ENCODE measurements at places on chromosomes 3 and 15.
A peak's percentile ranks its signal among the peaks of the same experiment; 100 is the strongest.

DNA sequence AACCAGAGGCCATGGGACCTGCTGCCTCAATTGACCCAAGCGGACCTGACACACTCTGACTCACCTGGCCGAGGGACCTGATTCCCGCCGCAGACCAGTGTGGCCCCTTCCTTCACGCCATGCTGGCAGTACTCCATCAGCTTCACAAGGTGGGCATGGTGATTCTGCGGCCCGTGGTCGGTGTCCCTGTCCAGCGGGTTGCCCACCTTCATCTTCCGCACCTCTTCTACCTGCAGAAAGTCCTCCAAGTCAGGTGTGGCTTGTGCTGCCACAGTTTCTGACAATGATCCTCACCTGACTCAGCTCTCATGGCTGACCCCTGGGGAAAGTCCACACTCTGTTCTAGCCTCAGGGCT lies 25.9 kb upstream of the SLC41A3 start:
- no peak for DNase-seq

DNA sequence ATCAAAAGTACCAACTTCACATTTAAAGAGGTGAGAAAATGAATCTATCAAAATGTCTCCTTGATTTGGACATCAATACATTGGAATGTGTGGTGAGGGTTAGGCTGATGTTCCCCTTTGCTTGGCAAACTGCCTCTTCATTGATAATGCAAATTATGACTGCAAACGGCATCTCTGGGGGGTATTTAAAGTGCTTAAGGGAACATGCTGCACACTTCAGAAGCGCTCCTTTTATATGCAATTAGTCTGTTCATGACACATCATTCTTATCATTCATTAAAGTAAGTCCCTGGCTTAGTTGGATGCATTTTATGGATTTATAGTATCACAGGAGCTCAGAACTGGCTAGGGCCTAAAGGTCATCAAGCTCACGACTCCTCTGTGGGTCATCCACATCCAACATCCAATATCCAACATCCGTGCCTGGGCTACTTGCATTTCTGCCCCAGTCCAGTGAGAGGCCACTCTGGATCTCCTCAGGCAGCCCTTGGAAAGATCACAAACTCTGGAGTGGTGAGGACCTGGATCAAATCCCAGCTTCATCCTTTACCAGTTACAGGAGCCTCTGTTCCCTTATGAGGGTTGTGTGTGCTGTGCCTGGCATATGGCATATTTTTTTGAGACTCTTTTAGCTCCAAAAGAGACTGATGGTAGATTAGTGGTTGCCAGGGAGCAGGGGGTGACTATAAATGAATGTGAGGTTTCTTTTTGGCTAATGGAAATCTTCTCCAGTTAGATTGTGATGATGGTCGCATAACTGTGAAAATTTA lies 136.8 kb upstream of the FOXB1 start:
- DNase-seq, result no peak

GRCh38 chr15:76904461-76905012 lies 603 bp downstream of the SCAPER start:
- DNase-seq, result peak; percentile 24

DNA sequence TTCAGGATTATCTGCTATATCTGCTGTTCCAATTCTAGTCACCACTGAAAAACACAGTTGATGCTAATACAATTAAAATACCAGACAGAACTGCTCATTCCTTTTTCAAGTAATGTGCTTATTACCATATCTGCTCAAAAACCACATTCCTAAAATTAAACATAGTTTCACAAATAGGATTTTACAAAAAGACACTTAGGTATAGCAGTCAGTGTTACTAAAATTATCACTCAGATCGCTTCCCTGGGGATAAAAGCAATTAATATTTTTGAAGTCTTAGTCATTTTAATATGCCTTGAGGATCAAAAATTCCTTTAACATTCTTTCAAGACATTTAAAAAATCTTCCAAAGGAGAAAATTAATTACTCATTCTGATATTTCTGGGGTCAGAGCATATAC lies 71.5 kb downstream of the RAD18 start:
- no peak for DNase-seq

DNA sequence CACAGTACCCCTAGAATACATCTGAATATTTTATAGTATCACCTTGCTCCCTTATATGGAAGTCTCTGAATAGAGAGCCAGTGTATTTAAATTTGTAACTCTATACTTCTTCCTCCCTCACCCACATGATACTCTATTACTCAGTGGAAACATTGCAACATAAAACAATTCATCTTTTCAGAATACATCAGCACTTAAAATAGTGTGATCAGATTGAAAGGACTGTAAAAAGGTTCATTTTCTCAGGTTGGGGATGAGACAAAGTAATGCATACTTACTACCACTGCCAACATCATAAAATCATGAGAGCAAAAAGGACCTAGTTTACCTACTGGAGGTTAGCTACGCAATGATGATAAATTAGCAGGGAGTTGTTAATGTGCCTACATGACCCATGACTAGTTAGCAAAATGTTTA lies 13.8 kb upstream of the THRB start:
- no peak for DNase-seq

- no peak for DNase-seq
Measured at GRCh38 chr3:101574388-101575112, 570 bp downstream of the PCNP start.

- peak; percentile 57 for DNase-seq
Measured at GRCh38 chr3:193788189-193788991, 195.4 kb downstream of the OPA1 start.

GRCh38 chr15:74635228-74635627 lies 19.6 kb downstream of the CLK3 start:
- peak; percentile 67 for DNase-seq

DNA sequence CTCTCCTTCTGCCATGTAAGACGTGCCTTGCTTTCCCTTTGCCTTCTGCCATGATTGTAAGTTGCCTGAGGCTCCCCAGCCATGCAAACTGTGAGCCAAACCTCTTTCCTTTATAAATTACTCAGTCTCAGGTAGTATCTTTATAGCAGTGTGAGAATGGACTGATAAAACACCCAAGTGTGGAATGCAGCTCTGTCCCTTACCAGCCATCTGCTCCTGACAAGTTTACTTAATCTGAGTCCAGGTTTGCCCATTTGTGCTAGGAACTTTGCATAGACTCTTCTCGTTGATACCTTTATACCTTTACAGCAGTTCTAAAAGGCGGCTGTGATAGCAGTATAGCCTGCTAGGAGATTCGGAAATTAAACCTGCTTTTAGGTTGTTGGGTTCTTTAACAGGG lies 48.1 kb downstream of the SLC25A26 start:
- DNase-seq, result no peak

DNA sequence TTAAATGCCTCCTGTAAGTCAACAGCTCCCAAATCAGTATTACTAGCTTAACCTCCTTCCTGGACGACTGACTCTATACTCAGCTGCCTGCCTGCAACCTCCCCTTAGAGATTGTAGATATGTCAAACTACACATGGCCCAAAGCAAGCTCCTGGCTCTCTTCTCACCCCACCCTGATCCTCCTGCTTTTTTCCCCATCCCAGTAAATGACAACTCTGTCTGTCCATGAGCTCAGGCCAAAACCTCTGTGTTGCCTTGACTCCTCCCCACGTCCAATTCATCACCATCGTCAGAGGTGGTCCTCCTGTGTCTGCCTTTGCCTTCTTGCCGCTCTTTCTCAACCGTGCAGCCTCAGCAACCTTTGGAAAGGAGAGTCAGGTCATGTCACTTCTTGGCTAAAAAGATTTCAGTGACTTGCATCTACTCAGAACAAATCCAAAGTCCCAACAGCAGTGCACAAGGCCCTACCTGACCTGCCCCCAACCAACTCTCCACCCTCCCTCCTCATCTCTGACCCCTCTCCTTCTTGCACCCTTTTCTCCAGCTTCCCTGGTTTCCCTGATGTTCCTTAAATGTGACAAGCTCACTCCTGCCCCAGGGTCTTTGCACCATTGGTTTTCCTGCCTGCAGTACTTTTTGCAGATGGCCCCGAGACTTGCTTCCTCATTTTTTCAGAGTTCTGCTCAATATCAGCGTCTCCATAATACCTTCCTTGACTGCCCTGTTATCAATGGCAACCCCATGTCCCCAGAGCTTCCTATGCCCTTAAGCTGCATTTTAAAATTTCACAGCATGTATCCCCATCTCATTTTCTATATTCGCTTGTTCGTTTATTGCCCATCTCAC lies 52.8 kb downstream of the LSM3 start:
- DNase-seq, result no peak

GRCh38 chr3:141795276-141795675 lies 32.1 kb downstream of the GRK7 start:
- no peak for DNase-seq

GRCh38 chr15:92473756-92474155 lies 80.1 kb downstream of the ST8SIA2 start:
- no peak for DNase-seq

DNA sequence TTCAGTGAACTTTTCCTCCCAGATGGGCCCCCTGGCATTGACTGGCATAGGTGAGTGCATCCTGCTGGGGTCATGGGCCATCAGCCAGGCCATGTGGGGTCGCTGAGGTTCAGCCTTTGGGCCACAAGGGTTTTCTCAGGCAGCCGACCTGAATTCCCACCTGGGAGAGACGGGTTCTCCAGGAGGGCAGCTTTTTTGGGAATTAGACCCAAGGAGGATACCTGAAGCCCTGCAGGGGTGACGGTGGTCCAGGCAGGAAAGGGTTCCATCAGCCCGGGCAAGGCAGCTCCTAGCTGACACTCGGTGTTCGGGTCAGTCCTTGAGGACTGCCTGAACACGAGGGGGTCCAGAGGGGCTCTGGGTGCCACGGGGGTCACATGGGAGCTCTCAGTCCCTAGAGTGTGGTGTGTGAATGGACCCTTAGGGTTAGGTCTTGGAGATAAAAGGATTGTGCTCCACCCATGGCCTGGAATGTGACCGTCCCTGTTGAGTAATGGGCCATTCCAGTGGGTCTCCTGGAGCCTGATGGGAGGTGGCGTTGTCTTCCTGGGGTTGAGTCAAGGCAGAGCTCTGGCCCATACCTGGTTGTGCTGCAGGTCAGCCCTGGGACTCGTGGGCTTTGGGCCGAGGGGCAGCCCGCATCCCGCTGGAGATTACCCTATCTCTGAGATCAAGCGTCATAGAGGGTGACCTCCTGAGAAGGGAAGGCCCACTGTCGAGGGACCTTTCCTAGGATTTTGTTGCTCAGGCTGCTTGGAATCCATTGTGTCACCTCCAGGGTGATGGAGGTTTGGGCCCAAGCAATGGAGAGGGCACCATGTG lies 192.8 kb downstream of the UBE3A start:
- no peak for DNase-seq

- no peak for DNase-seq
Measured at GRCh38 chr3:115903843-115904242, 280.5 kb downstream of the GAP43 start.

DNA sequence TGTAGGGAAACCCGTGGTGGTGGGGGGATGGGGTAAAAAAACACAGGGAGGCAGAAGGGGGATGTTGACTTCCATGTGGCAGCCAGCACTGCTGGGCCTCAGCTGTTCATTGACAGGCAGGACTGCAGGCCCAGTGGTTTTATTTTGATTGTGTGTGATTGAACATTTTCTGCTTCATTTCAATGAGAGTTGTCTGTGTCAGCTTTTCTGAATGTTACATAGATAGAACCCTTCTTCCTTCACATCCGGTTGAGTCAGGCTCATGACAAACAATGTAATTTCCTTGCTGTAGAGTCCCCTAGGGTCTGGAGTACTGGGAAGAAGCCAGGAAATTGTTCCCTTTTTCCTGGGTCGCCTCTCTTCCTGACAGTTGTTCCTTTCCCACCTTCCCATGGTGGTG lies 8.2 kb upstream of the RPP25 start:
- no peak for DNase-seq

- DNase-seq, result peak; percentile 28
Measured at GRCh38 chr3:11060500-11061251, 68.1 kb downstream of the SLC6A1 start.

GRCh38 chr15:79923079-79923514 lies 26.3 kb upstream of the MTHFS start:
- DNase-seq, result no peak

DNA sequence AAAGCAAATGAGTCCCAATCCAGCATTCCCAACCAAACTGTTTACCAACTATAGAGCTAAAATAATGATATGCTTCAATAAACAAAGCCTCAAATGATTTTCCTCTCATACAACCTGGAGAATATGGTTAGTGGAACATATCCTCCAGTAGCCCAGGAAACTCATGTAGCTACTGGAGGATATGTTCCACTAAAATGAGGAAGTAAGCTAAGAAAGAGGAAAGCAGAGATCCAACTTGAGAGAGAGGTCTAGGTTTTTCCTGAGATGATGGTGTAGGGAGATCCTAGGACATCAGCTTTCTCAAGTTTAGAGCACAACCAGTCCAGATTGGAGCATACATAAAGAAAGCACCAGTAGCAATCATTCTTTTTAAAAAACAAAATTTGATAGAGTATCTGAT lies 44.6 kb upstream of the SLC4A7 start:
- DNase-seq, result no peak

- no peak for DNase-seq
Measured at GRCh38 chr3:181384970-181385369, 326.8 kb upstream of the SOX2 start.

DNA sequence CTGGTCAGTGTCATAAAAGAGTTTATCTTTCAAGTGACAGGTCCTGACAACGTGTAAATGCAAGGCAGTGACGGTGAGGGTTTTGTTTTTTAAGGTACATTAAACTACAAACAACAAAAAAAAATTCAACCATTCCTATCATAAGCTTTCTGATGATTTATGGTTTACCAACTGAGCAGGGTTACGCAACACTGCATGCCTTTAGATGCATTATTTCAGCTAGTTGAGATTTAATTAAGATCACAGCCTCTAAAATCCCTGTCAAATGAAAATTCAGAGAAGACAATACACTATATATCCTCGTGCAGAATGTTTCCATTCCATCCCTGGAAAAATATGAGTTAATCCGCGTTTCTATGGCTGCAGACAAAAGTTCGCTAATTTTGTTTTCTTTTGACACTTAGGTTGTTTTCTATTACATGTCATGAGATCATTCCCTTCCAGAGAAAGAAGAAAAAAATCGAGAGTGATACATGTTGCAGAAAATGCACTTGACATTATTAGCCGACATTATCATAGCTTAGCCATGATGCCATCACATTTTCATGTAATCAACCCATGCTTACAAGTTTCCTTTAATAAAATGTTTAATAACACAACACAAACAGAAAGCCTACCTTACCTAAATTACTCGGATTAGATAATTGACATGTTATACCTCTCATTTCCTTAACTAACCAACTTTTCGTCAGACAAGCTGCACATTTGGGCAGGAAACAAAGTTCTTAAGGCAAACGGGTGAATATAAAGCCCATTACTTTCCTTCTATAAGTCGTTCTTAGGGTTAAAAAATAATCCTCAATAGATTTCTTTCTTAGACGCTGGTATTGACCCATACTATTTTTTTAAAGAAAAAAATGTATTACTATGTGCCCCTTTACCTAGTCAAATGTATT lies 521.2 kb downstream of the FOXP1 start:
- no peak for DNase-seq

GRCh38 chr3:179463319-179463718 lies 12.0 kb upstream of the GNB4 start:
- no peak for DNase-seq

- DNase-seq, result no peak
Measured at GRCh38 chr3:36903119-36903882, 41.6 kb downstream of the TRANK1 start.

- DNase-seq, result no peak
Measured at GRCh38 chr15:29939404-29939803, 117.1 kb upstream of the TJP1 start.

- DNase-seq, result no peak
Measured at GRCh38 chr3:191383124-191383523, 52.8 kb upstream of the UTS2B start.

GRCh38 chr3:57512166-57512565 lies 32.0 kb downstream of the DNAH12 start:
- DNase-seq, result no peak
